PC-3 (cell line): ENCODE measurements at places on chromosomes 2 and 18.

- no peak for DNase-seq
Measured at GRCh38 chr2:47751856-47752414, 31.0 kb upstream of the MSH6 start.

DNA sequence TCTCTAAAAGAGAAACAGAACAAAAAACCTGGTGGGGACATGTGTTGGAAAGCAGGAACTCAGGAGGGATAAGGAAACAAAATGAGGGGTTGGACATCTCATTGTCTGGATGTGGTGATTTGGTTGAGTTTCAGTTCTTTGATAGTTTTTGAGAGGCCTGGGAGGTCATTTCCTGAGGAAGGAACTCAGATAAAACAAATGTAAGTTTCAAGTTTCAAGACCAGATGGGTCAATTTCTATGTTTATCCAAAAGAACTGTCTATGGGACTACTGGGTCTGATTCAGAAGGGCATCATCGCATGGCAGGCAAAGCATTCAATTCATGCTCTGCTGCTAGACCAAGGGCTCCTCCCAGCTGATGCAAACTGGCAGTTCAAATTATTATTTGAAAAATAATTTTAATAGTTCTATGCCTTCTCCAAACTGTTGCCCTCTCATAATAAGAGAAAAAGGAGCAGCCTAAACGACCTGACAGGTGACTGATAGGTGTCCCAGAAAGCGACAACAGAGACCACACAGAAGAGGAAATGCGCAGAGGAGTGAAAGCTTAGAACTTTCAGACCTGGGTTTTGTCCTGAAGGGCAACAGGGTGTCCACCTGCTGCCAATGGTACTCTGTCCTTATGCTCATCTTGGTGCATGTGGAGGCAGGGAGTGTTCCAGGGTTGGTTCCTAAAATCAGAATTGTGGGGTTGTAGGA lies 39.3 kb upstream of the SH3RF3 start:
- peak; percentile 15 for DNase-seq

- DNase-seq, result peak; percentile 80
Measured at GRCh38 chr2:28821295-28821958, 10.8 kb downstream of the SPDYA start.

GRCh38 chr18:13576598-13576997 lies 149.8 kb downstream of the FAM210A start:
- no peak for DNase-seq

DNA sequence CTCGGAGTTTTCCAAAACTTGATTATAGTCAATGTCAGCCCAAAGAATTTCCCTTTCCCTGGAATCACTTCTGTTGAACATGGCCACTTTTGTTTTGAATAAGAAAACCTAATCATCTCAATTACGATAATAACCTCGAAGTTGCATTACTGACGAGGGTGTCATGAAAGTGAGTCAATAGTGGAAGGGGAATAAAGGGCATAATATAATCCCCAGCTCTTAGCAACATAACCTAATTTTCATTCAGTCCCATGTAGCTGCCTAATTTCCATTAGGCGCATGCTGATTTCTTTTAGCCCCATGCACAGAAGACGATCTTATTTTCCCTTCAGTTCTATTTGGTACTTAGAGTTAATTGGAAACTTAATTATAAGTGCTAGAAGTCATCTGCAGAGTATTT lies 51.1 kb upstream of the RAPH1 start:
- DNase-seq, result no peak
